AG08395 (cell line): ENCODE measurements at places on chromosomes 11 and 22.
A peak's percentile ranks its signal among the peaks of the same experiment; 100 is the strongest.

- peak; percentile 44 for DNase-seq
These were observed 3.5 kb upstream of the GLB1L3 start for GRCh38 chr11:134272381-134273316.

- no peak for DNase-seq
These were observed 1277.9 kb upstream of the TENM4 start for GRCh38 chr11:80718611-80719291.

GRCh38 chr11:6627762-6628241 lies 8.6 kb upstream of the TPP1 start:
- no peak for DNase-seq

DNA sequence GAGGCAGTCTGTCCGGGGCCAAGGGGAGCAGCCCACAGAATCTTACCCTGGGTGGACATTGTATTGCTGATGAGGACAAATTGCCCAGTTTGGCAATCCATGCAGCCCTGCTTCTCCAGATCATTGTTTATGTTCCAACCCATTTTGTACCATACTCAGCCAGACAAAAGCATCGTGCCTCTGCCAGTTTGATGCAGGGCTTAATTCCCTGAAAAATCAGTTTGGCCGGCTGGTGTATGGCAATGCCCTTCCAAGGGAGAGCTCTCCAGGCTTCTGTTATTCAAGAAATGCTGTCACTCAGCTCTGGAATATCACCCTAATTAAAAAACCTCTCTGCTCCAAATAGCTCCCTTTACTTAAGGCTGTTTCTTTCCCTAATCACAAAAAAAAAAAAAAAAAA lies 697.7 kb downstream of the TBC1D22A start:
- DNase-seq, result no peak

- peak; percentile 27 for DNase-seq
These were observed 15.4 kb downstream of the PPM1F start for GRCh38 chr22:21937041-21937820.

GRCh38 chr22:42803389-42803788 lies 53.7 kb downstream of the ARFGAP3 start:
- DNase-seq, result no peak

- no peak for DNase-seq
These were observed 255.5 kb downstream of the TENM4 start for GRCh38 chr11:79185351-79185750.

GRCh38 chr11:8426076-8426475 lies 162.4 kb upstream of the LMO1 start:
- no peak for DNase-seq

DNA sequence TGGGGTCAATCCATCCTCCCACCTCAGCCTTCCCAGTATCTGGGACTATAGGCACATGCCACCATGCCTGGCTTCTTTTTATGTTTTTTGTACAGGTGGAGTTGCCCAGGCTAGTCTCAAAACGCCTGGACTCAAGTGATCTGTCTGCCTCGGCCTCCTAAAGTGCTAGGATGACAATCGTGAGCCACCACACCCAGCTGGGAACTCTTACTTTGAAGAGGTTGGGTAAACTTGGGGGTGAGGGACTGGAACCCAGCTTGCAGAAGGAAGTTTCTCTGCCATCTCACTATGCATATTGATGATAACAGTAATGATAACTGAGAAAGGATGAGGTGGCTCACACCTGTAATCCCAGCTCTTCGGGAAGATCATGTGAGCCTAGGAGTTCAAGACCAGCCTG lies 35.9 kb downstream of the ACO2 start:
- DNase-seq, result no peak

- no peak for DNase-seq
These were observed 82.1 kb upstream of the PPARA start for GRCh38 chr22:46068181-46068592.

DNA sequence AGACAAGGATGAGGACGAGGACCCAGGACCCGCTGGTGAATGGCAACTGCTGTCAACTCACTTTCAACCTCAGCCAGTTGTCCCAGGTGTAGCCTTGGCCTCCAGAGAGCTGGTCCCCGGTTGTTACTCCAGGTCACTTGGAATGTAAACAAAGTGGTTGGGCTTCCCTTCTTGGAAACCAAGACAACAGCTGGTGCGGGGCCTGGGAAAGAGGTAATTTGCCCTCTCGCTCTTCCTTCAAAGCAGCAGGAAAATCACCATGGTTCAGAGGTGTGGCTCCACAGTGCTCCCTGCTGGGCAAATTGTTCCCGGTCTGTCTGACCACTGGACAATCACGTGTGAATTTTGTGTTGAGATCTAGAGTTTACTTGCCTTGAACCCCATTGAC lies 15.0 kb downstream of the SLC1A2 start:
- peak; percentile 47 for DNase-seq

- no peak for DNase-seq
These were observed 141.0 kb downstream of the ARHGAP42 start for GRCh38 chr11:100827934-100828661.

GRCh38 chr11:56751480-56751879 lies 3.0 kb upstream of the OR9G4 start:
- DNase-seq, result no peak
